ENCODE measurements at places on chromosomes 6 and 20.

DNA sequence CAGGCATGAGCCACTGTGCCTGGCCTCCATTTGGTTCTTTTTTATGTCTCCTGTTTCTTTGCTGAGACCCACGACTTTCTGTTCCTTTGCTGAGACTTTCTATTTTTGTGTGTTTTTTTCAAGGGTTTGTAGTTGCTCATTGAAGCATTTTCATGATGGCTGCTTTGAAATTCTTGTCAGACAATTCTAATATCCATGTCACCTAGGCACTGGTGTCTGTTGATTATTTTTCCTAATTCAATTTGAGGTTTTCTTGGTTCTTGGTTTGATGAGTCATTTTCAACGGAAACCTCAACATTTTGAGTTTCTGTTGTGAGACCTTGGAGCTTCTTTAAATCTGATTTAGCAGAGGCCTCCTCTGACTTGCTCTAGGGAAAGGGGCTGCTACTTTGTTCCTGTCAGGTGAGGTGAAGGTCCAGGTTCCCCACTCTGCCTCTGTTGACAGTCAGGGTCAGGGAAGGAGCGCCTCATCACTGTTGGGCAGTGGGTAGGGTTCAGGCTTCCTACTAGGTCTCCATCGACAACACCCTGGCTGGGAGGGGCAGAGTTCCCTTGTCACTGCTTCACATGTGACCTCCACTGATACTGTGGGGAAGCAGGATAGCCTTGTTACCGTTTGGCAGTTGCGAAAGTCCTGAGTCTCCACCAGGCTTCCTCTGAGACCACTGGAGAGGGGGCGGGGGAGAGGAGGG, 67.2 kb upstream of the RNF24 start:
- DNase-seq = peak; percentile 50

DNA sequence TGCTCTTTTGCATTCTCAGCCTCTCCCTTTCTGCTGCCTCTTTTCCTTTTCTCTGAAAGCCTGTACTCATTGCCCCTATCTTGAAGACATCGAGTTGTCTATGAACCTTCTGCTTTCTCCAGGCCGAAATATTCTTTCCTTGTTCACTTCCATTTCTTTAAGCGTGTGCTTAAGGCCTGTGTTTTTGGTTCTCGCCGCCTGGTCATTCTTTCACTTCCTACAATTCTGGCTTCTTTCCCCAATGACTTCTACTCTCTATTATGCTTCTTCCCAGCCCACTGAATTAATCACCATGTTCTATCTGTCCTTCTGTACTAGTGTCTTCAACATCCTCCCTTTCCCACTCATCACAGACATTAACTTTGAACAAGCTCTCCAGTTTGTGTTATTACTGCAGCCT, 69.6 kb downstream of the C6orf52 start:
- no peak for DNase-seq

DNA sequence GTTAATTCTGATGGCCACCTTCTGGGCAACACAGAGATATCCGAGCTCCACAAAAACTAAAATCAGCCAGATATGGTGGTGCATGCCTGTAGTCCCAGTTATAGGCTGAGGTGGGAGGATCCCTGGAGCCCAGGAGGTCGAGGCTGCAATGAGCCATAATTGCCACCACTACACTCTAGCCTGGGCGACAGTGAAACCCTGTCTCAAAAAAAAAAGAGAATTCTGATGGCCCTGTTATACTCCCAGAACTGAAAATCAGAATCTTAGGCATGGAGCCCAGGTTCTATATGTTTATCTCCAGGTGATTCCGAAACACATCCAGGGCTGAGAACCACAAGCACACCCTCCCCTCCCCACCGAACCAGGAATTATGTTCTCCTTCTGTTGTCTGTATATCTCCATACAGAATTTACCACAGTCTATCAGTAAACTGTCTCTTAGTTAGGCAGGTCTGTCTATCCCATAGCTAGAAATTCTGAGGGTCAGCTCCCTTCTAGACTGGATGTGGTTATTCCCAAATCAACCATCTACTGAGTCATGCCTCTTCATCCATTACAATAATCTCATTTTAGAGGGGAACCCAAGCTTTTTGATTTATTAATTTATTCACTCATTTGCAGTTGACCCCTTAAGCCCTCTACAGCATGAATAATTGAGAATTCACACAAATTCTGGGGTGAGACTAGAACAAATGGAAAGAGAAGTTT, 24.8 kb upstream of the CCND3 start:
- no peak for DNase-seq

GRCh38 chr6:25127076-25127837, 151.9 kb upstream of the CARMIL1 start:
- DNase-seq = no peak

- DNase-seq = no peak
Measured at GRCh38 chr6:117440706-117441525, 15.2 kb upstream of the ROS1 start.

GRCh38 chr6:129105793-129106192, 222.9 kb downstream of the LAMA2 start:
- no peak for DNase-seq

DNA sequence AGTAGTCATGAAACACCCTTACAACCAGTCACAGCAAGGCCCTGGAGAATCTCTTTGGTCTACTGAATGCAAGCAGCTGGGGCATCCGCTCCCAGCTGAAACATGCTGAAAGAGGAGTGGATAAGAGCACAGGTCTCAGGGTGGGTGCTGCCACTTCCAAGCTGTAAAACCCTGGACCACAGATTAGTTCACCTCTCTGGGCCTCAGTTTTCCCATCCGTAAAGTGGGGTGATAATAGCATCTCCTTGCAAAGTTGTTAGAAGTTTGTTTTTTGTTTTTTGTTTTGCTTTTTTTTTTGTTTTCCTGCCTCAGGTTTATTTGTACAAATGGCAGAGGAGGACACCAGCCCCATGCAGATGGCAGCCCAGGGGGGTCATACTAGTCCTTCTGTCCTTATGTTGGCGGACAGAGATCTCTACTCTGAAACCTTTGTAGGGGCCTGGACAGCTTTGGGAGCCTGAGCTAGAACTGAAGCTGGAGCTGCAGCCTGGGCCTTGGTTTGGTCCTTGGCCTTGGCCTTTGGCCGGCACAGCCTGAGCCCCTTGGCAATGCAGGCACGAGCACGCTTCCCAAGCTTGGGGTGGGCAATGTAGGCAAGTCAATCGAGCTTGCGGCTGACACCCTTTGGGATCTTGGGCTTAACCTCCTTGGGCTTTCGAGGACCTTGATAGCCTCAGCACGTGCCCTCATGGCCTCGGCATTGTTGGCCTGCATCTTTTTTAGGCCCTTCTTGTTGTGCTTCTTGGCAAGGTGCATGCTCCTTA, 38.2 kb downstream of the MRPL14 start:
- no peak for DNase-seq

- no peak for DNase-seq
Measured at GRCh38 chr6:5142915-5143314, 57.8 kb downstream of the PPP1R3G start.

GRCh38 chr6:170089963-170090362, 200.9 kb downstream of the DLL1 start:
- peak; percentile 9 for DNase-seq

GRCh38 chr6:70375166-70375565, 38.1 kb upstream of the FAM135A start:
- no peak for DNase-seq

DNA sequence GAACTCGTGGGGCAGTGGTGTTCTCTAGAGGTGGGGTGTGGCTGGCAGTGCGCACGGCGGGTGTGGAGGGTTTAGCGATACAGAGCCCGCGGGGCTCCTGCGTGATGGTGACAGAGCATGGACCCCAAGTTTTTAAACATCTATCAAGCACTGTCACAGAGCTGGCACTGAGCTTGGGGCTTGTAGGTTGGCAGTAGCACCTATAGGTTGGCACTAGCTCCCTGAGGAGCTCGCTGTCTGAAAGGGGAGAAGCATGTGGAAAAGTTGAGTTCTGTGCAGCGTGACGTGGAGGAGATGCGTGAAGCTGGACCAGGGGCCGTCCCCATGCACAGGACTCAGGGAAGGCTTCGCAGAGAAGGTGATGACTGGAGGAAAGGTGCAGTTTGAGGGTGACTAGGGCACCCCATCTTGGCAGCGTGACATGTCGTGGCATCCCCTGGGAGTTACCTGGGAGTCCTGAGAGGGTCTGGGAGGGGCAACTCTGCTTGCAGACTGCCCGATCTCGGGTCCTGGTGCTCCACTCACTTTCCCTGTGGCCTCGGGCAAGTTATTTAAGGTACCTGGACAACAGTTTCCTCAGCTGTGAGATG, 122.0 kb downstream of the CDH4 start:
- DNase-seq = no peak
